ENCODE measurements at places on chromosomes 1 and 21.
A peak's percentile ranks its signal among the peaks of the same experiment; 100 is the strongest.

GRCh38 chr1:184214128-184214527 lies 162.6 kb downstream of the TSEN15 start:
- no peak for DNase-seq

DNA sequence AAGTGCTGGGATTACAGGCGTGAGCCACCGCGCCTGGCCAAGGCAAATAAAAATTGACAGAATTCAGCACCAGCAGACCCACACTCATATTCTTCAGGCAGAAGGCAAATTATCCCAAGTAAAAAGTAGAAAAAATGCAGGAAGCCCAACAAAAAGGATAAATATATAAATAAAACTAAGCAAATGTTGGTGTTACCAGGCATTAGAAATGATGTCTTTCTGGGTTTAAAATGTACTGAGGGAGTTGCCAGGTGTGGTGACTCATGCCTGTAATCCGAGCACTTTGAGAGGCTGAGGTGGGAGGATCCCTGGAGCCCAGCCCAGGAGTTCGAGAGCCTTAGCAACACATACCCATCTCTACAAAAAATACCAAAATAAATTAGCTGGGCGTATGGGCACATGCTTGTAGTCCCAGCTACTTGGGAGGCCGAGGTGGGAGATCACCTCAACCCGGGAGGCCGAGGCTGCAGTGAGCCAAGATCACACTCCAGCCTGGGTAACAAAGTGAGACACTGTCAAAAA lies 6.3 kb downstream of the INTS11 start:
- DNase-seq = no peak

DNA sequence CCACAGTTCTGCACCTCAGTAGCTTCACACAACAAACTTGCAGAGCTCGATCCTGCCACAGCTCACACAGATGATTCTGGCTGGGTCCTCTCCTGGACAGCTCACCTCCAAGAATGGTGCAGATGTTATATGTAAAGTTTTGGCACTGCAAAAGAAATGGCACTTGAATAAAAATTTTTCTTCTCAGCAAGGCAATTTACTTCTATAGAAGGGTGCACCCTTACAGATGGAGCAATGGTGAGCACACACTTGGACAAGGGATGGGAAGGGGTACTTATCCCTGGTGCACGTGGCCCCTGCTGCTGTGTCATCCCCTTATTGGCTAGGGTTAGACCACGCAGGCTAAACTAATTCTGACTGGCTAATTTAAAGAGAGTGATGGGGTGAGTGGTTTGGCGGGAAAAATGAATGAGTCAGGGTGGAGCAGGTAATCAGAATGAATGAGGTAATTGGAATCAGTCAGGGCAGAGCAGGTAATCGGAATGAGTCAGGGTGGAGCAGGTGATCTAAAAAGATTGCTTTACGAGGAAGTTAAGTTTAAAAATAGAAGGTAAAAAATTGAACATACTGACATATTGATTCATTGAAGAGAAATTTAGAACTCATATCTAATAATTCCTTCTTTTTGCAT lies 12.0 kb upstream of the AADACL3 start:
- DNase-seq = no peak

GRCh38 chr1:147351140-147351835 lies 108.8 kb downstream of the CHD1L start:
- no peak for DNase-seq

GRCh38 chr1:5532811-5533210 lies 459.4 kb downstream of the NPHP4 start:
- DNase-seq = no peak

DNA sequence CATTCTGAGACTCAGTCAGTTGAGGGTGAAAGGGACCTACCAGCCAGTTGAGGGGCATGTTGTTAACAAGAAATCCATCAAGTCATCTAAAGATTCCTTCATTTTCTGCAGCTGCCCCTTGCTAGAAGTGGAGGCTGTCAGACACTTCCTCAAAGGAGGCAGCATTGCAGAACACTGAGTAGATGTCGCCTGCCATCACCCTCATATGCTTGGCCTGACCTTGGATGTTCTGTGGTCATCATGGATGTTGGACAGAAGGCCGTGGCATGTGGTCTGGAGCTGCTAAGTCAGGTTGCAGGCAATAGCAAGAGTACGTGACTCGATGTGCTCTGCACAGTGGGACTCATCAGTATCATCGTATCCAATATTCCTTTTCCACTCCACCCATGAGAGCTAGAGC lies 70.6 kb downstream of the GATAD2B start:
- DNase-seq = no peak

DNA sequence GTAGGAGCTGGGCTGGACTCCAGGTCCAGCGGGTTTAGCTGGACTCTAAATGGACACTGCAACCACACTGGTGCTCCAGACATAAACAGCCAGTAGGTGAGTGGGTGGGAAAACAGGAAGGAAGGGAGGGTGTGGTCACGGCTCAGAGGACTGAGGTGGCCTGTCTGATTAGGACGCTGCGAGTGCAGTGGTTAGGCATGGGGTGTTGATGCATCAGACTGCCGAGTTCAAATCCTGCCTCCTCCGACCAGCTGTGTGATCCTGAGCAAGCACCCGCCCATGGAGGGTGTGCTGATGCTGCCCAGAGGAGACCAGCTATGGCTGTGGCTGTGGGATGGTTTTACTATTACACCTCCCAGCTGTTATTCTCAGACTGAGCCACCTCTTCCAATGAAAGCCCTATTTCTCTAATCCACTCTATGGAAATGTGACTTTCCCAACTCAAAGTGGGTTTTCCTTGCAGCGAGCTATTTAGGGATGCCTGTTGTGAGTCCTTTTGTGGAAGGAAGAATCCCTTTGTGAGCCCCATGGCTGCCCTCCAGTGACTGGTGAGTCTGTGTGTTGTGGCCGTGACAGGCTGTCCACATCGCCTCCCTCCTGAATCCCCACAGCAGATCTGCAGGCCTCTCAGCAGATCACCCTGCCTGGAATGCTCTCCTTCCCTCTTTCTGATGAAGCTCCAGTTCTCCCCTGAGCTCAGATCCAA lies 56.6 kb upstream of the EDN2 start:
- peak; percentile 38 for DNase-seq

DNA sequence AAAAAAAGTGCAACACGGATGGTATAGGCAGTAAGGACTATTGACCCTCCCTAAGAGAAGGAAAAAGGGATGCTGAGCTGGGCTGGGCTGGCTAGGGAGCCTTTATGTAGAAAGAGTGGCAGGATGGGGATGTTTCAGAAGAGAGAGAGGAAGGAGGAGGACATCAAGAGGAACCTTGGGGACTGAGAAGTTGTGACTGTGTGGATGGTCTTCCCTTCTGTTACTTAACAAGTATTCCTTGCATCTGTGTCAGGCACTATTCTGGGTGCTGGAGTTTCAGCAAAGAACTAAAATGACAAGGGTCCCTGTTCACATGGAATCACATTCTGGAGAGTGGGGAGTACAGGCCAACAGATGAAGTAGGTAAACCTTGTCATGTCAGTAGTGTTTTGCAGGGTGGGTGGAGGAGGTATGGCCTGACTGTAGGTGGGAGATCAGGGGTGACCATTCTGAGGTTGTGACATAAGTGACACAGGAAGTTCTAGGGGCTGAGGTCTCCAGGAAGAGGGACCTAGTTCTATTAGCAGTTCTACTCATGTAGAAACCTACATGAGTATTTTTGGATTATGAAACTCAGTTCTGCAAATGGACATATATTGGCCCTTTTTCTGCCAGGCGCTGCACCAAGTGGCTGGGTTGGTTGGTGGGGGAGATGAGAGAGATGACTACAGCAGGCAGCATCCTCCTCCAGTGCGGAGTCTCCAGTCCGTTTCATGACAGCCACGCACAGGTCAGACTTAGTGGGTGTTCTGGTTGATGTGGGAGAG lies 53.8 kb downstream of the PRDM2 start:
- peak; percentile 60 for DNase-seq

DNA sequence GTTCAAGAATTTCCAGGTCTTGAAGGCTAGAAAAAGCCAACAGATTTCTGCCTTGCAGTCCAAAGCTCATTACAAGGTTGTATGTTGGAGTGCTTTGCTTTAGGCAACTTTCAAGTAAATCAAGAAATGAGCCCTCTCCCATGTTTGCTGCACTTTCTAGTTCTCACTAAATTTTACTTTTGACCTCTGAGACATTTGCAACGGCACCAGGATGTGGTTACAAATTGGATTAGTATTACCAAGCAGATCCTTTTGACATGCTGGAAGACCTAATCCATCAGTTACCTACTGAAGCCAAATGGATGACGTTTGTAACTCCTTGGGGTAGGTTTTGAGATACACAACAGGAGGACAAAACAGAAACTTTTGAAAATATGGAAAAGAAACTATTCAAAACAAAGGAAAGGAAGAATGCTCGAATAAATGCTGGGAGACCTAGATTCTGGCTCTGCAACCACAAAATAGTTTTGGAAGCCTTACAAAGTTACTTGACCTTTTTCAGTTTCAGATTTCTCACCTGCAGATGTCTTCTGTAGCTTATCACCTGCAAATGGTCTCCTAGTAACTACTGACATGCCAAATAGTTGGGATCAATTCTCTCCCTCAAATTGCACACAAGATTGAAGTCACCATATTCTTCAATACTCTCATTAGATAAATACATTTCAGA lies 251.7 kb upstream of the ADGRL2 start:
- peak; percentile 7 for DNase-seq

DNA sequence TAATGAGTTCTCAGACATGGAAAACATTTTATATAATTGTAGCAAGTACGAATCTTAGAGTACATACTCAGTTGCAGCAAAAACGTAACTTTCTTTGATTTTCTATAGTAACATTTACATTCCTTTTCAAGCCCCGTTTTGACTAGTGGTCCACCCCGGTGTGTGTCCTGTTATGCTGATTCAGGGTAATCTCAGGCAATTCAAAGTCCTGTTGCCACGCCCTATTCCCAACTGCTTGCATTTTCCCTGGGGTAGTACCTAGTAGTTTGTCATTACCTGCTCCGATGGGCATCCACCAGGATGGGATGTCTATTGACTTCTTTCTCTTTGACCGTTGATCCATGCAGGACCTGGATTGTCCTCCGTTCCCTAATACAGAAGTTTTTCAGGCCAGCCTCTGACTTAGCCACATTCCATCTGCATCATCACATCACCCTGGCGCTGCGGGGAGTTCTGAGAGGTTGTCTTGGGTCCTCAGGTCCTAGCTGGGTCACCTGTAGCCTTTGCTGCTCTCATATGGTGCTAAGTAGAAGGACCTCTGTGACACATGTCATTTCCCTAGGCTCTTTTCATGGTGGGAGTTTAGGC lies 15.0 kb upstream of the FCAMR start:
- no peak for DNase-seq

DNA sequence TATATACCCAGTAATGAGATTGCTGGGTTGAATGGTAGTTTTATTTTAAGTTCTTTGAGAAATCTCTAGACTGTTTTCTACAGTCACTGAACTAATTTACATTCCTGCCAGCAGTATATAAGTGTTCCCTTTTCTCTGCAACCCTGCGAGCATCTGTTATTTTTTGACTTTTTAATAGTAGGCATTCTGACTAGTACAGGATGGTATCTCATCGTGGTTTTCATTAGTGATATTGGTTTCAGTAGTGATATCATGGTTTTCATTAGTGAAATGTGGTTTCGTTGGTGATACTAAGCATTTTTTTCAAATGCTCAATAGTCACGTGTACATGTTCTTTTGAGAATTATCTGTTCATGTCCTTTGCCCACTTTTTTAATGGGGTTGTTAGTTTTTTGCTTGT lies 316.8 kb downstream of the PTBP2 start:
- DNase-seq = no peak

- no peak for DNase-seq
These were observed 8.5 kb downstream of the FTCD start for GRCh38 chr21:46146856-46147255.

DNA sequence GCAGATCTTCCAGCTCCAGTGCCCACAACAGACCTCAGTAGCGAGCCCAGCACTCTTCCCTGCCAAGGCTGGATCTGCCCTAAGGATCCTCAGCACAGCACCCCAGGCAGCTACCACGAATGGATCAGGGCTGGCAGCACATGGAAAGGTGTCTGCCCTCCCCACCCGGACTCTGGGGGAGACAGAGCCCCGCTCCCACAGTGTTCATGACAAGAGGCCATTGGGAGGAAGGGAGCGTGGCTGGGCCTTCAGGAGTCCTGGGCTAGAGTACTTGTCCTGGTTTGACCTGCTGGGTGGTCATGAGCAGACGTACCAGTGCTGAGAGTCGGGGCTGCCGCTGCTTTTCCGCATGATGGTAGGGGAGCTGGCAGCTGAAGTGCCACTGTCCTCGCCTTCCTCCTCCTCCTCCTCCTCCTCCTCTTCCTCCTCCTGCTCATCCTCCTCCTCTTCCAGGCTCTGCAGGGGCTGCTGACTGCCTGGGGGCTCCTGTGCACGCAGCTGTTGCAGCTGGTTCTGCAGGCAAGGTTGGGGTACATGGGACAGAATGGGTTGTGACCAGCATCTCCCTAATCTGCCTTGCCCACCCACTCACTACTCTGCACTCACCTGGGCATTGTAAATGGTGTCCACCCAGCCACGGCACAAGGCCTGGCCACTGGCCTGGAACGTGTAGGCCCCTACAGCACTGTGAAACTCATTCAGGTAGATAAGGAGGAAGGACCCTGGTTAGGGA lies 2.9 kb upstream of the TNFRSF25 start:
- DNase-seq = no peak

GRCh38 chr1:245108909-245109308 lies 45.9 kb upstream of the KIF26B start:
- DNase-seq = no peak

DNA sequence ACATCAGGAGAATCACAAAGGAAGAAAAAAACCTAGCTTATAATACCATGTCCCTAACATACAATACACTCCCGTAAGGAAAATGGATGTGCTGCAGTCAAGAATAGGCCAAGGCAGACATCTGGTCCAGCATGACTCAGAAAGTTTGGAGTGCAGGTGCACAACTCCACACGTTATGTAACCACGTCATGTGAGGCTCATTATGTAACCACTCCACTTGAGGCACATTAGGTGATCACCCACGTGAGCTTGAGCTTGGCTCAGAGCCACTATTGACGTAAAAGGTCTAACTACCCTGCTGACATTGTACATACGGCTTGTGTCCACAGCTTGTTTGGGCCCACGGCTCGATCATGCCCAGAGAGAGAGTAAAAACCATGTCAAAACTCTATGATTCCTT lies 99.8 kb upstream of the C1orf21 start:
- DNase-seq = no peak

DNA sequence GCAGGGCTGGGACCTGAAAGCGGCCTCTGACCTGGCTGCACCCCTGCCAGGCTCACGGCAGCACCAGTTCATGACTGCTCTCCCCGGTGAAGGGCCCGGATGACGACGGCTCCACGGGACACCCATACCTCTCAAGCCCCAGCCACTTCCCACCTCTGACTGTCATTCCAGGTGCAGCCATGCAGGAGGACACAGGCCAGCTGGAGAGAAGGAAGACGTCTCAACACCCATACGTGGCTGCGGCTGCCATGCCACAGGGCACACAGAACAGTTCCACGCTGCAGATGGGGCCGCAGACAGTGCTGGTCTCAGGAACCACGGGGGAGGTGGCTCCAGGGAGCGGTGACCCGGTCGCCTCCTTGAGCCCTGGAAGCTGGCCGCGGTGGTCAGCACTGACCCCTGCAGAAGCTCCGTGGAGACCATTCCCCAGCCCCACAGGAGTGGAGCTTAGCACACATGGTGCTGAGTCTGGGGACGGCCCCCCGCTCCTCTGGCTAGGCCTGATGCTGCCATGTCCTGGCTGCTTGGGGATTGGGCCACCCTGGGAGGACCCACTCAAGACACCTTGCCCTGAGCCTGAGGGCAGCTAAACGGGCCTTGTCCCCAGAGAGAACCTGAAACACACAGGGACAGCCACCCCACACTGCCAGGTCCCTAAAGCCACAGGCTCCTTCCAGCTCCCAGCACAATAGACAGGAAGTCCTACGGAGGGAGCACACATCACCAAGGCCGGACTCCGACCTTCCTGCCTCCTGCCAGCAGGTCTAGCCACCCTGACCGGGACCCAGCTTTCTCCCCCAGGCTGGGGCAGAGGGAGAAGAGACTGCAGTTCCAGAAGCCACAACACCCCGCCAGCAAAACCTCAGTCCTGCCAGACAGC lies 8.6 kb downstream of the WNT9A start:
- no peak for DNase-seq
